NCI-H446 treated with DMSO at 0.1 percent for 48 hours (cell line): ENCODE measurements at places on chromosomes 16 and 17.

GRCh38 chr17:3025421-3026124 is 37.8 kb downstream of the OR1D5 start:
- no peak for DNase-seq

GRCh38 chr17:7750321-7750821 is 32.8 kb downstream of the DNAH2 start:
- DNase-seq, result peak; percentile 14

- no peak for DNase-seq
Observed at GRCh38 chr16:30771726-30772125, 9.6 kb downstream of the RNF40 start.

- no peak for DNase-seq
Observed at GRCh38 chr16:66093191-66093590, 273.3 kb upstream of the CDH5 start.

DNA sequence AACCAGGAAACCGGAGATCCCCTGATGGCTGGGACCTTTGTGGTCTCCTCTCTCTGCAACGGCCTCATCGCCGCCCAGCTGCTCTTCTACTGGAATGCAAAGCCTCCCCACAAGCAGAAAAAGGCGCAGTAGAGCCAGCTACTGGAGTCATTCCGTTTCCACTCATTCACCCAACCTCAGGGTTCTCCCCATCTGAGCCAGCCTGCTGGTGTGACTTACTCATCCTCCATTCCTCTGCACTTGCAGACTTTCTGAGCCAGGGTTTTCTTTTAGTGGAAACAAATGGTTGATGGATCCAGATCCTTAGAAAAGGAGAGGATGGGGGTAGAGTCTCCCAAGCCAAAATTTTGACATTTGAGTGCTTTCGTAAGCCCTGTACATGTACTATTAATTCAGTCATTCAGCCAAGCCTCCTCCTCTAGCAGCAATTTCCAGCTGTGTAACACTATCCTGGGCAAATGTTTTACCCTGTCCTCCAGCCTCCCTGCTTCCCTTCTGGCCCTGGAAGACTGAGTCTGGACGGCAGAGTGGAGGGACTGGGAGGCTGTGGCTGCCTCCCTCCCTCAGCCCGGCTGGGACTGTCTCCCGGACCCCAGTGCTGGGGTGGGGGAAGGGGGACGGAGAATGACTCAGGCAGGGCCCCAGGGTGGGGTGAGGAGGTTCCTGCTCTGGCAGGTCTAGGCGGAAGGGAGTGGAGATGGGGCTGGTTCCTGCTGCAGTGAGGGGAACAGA is 2.3 kb downstream of the SOX15 start:
- DNase-seq, result no peak

DNA sequence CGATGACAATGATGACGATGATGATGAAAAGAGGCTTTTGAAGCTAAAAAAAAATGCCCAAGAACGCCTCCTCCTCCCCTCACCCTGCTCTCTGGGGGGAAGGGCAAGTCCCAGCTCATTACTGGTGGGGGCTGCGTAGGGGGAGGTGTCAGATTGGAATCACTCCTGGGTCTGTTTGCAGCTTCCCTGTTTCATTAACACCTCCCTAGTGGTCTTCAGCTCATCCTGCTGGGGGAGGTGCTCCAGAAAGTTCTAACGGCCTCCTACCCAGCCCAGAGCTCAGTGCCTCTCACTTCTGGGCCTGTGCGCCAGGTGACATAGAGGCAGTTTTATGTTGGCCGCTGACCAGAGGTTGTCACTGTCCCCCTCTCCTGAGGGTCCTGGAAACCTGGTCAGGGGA is 12.7 kb downstream of the MRM1 start:
- no peak for DNase-seq

DNA sequence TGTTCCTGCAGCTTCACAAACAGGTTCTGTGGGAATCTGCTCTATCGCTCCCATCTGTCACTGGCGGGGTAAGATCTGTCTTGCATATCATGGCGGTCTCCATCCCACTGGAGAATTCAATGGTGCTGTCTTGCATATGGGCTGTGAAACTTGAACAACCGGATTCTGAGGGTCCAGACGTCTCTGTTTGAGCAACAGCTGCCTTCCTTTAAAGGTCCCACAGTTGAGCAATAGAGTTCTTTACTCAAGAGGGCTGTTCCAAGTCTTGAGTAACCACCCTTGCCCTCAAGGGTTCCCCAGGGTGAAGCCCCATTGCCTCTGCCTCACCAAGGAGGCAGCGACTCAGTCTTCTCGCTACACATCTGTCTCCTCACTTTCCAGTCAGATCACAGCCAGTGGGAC is 50.8 kb downstream of the ZFHX3 start:
- no peak for DNase-seq

DNA sequence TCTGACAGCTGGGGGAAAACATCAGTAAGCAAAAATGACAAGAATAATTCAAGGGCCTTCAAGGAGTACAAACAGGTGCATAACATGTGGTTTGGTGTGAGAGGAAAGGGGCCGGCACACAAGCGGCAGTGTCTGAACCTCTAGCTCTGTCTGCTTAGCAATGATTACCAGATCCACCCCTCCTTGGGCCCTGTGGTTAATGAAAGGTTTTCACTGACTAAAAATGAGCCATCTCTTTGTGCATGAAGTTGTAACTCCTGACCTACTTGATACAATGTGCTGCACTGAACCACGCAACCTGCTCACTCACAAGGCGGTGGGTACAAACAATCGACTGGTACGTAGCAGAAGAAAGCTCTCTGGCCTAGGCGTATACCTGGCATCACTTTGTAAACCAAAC is 15.1 kb downstream of the FAM117A start:
- DNase-seq, result no peak

DNA sequence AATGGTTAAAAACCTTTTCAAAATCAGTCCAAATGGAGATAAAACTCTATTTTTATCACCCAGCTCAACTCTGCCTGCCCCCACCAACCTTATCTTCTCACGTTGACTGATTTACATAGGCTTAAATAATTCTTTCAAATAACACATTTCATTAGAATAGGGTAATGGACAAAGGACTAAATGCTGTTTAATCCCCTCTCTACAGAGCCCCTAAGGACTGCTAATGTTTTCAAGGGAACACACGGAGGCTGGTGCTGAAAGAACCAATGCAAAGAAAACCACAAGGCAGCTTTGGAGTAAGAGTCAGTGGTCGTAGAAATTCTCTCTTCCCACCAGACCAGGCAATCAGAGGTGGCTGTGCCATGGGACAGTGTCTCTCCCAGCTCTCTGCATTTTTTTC is 445.7 kb upstream of the MAF start:
- no peak for DNase-seq

DNA sequence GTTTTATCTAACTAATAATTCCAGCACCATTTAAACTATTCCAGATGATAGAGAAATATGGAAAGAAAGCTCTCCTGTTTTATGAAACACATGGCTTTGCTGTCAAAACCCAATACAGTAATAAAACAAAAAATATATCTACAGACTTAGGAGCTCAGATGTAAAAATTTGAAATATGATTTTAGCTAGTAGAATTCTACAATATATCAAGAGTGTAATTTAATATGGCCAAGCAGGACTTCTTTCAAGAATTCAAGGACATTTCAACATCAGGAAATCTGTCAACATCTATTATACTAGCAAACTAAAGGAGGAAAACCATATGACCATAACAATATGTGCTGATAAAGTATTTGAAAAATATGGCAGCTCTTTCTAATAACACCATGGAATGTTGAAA is 57.5 kb downstream of the CCDC182 start:
- no peak for DNase-seq
